ENCODE measurements at places on chromosomes 1 and 21. TPM values are rescaled to one million over a fixed set of nuclear protein-coding genes. Genes with fewer than 3 reads are reported as not detected.

- DNase-seq, result no peak
Measured at GRCh38 chr1:229148743-229149142, 122.2 kb upstream of the RAB4A start.

DNA sequence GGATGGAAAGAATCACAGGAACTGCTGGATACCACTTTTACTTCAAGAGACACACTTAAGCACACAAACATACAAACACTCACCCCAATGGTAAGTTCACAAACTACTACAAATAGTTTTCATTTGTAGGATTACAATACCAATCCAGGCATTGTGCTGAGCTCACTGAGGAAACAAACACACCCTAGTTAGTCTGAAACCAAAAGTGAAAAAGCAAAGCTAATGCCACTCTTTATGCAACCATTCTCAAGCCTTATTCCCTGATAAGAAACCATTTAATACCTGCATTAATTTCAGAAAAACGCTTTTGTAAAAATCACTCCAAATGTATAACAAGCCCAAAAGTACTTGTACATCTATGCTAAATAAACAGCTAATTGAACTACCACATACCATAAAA is 38.3 kb downstream of the RNF115 start:
- peak; percentile 18 for DNase-seq

GRCh38 chr1:245901565-245901964 is 605.5 kb downstream of the SMYD3 start:
- DNase-seq, result no peak

DNA sequence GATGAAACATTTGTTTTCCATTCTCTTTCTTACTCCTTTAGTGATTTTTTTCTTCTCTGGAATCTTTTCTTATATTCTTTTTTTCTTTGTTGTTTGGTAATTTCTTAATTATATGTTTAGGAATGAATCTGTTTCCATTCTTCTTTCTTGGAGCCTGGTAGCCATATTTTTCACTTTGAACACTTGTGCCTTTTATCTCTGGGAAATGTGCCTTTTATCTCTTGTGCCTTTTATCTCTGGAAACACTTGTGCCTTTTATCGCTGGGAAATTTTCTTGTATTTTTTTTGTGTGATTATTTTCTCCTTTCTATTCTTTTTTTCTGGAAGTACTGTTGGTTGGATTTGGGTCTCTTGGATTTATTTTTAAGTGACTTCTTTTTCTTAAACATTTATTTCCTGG is 118.2 kb downstream of the LEPR start:
- DNase-seq, result no peak

Gene CGN
- total RNA-seq, result 20.1 TPM

GRCh38 chr1:164953098-164953497 is 394.1 kb downstream of the PBX1 start:
- DNase-seq, result no peak

Gene IGSF21
- total RNA-seq, result not detected

GRCh38 chr1:162536511-162536910 is 25.0 kb upstream of the UAP1 start:
- peak; percentile 57 for DNase-seq

- DNase-seq, result peak; percentile 30
Measured at GRCh38 chr1:97489834-97490233, 431.0 kb downstream of the DPYD start.

- DNase-seq, result no peak
Measured at GRCh38 chr1:116919802-116920201, 10.1 kb downstream of the PTGFRN start.

Gene CATSPER4
- not detected for total RNA-seq

Gene IFNLR1
- total RNA-seq, result 8.9 TPM

Gene IGSF3
- 15.5 TPM for total RNA-seq

DNA sequence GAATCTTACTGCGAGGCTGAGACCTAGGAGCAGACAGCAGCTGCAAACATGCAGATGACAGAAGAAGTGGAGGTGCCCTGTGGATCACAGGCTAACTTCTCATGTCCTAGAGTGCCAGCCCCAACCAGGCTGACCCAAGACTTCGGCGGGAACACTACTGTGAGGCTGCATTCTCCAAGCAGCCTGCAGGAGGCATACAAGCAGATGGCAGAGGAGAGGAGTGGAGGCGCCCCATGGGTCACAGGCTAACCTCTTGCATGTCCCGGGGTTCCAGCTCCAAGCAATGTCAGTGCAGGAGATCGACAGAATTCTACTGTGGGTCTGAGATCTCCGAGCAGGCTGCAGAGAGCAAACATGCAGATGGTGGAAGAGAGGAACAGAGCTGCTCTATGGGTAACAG is 98.1 kb upstream of the ZNF678 start:
- DNase-seq, result no peak

Gene NBPF15
- 43.9 TPM for total RNA-seq

DNA sequence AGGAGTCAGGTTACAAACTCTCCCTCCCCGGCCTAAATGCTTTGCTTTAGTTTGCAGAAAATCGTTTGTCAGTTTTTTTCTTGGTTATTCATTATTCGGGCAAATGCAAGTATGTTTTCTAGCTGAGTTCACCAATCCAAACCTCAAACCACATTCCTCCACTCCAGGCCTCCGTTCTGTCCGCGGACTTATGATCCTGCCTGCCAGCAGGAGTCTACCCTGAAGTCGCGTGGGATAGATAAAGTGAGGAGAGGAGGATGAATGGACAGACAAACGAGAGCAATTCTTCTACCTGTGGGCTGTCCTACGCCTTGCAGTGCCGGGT is 1.3 kb downstream of the ADAMTS1 start:
- DNase-seq, result peak; percentile 55

DNA sequence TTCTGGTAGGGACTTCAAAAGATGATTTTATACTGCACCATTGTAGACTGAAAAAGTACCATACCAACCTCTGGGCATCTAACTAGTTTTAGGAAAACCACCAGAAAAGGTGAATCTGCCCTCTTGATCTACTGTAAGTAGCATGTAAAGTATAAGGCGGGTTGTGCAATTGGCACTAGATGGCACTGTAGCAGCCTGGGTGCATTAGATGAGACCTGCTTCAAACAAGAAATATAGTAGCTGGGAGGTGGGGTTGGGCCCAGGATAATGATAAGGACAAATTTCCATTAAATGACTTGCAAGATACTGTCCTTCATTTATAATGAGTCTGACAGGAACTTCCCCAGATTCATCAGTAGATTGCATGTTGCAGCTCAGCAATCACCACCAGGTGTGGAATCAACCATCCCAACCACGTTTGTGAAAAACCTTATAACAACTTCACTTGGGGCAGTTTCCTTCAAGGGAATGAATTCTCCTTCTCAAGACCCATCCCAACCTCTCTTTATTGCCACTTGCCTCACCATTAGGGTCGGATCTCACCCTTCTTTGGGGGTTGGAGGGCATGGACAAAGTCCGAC is 37.3 kb upstream of the IL10 start:
- peak; percentile 82 for DNase-seq

- DNase-seq, result no peak
Measured at GRCh38 chr1:11434501-11434900, 44.5 kb upstream of the DISP3 start.

DNA sequence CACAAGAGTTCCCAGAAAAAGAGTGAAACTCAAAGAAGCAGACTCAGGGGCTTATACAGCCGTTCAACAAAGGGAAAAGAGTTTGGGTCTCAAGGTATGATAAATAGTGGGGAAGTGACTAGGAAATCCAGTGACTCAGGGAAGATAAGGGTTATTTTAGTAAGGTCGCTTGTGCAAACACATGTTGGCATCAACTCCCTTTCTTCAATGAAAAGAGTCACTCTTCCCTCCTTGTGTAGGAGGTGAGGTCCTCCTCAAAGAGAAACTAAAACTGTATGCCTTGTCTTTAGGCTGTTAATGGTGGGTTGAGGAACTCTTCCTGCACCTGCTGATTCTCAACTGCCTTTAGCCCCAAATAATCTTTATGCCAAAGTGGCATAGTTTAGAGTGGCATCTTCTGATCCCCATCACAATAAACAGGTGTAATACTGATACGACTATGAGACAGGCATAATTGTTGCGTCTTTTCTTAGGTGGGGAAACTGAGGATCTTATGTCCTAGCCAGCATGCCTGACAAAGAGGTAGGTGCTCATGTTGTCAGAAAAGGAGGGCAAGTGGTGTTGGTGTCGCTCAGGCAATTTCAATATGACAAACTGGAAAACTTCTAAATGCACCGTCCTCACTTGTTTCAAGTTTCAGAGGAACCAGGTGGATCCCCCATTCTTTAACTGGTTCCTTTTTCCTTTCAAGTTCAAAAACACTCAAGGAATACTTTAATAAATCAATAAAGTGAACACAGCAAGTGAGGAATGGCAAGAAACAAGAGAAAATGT is 294.1 kb upstream of the RUNX1 start:
- peak; percentile 71 for DNase-seq

Gene EEIG2
- 6.2 TPM for total RNA-seq

GRCh38 chr1:178571807-178572206 is 58.9 kb downstream of the TEX35 start:
- DNase-seq, result no peak

DNA sequence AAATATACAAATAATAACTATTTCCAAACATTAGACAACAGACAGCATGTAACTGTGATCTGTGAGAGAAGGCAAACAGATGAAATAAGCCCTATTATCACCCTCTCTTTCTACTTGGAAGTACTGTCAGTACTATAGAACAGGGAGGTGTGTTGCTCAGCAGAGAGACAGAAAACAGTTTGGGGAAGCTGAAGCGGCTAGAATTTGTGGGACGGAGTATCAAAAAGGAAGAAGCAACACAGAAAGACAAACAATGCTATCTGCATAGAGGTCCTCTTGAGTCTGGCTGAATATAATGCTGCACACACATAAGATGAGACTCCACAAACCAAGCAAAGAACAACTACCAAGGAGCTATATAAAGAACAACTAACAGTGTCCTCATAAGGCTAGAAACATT is 59.4 kb downstream of the ZZZ3 start:
- no peak for DNase-seq

Gene SIK1
- 107 TPM for total RNA-seq

- no peak for DNase-seq
Measured at GRCh38 chr21:46234436-46234950, 5.9 kb upstream of the LSS start.

Gene MAN1A2
- total RNA-seq, result 18.0 TPM

Gene C1orf87
- not detected for total RNA-seq

- DNase-seq, result peak; percentile 100
Measured at GRCh38 chr1:201126832-201127754, at the start of gene ASCL5. ASCL5 (minus strand) TSS chr1:201127184; CDS start chr1:201115372, 11,812 bp downstream.

Gene INAVA
- 128 TPM for total RNA-seq

- DNase-seq, result no peak
Measured at GRCh38 chr1:211932231-211932932, 101.8 kb upstream of the LPGAT1 start.

- DNase-seq, result no peak
Measured at GRCh38 chr1:70458131-70458530, 47.1 kb downstream of the CTH start.

GRCh38 chr1:181044449-181044966 is 10.7 kb downstream of the MR1 start:
- peak; percentile 2 for DNase-seq

DNA sequence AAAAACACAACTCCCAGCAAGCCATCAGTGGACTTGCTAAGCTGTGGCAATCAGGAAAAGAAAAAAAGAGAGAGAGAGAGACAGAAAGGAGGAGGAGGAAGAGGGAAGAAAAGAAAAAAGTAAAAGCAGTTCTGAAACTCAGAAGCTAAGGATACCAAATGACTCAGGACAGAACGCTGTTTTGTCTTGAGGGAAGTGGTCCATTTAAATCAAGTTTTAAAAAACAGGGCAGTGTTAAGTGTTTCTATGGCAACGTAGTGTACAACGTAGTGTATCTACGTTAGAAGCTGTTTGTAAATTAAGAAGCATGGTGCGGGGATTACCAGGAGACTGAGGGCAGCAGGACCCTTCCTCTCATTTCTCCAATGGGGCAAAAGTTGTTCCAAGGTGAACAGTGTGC is 5.8 kb downstream of the ADORA3 start:
- no peak for DNase-seq

- DNase-seq, result peak; percentile 100
Measured at GRCh38 chr1:151945725-151946722, 36.7 kb upstream of the THEM4 start.

DNA sequence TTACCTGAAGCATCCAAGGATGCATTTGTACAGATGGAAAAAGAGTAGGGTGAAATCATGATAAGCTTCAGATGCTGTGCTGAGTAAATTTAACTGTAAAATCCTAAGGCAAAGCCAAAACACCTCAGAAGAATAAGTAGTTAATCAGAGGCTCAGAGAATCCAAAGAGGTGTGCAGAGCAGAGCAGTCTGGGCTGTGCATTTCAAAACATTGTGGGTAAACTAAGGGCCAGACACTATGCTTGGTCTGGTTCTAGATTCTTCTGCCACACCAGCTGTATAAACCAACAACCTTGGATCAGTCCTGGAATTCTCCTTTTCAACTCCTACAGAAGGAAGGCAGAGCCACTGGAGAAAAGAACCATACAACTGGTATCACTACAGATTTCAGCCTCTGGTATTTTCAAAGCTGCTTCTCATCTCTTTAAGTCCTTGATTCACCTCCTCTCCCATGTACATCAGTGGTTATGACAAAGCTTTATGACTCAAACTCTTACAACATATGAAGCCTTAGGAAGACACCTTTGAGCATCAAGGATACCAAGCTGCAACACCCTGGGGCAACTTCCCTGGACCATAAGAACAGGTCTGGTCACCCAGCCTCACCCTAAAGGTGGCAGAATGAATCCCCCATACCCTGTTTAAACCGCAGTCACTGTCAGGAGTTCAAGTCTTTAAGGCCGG is 11.6 kb upstream of the HIPK1 start:
- DNase-seq, result peak; percentile 74

Gene NKAIN1
- 0.18 TPM for total RNA-seq

DNA sequence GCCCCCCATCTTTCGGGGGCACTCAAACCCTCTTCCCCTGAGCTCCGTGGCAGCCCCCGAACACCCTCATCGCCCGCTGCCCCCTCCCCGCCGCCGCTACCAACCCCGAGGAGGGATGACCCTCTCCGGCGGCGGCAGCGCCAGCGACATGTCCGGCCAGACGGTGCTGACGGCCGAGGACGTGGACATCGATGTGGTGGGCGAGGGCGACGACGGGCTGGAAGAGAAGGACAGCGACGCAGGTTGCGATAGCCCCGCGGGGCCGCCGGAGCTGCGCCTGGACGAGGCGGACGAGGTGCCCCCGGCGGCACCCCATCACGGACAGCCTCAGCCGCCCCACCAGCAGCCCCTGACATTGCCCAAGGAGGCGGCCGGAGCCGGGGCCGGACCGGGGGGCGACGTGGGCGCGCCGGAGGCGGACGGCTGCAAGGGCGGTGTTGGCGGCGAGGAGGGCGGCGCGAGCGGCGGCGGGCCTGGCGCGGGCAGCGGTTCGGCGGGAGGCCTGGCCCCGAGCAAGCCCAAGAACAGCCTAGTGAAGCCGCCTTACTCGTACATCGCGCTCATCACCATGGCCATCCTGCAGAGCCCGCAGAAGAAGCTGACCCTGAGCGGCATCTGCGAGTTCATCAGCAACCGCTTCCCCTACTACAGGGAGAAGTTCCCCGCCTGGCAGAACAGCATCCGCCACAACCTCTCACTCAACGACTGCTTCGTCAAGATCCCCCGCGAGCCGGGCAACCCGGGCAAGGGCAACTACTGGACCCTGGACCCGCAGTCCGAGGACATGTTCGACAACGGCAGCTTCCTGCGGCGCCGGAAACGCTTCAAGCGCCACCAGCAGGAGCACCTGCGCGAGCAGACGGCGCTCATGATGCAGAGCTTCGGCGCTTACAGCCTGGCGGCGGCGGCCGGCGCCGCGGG is 837 bp downstream of the FOXD3 start:
- no peak for DNase-seq

GRCh38 chr1:94738371-94738770 is 81.8 kb upstream of the SLC44A3 start:
- no peak for DNase-seq

- no peak for DNase-seq
Measured at GRCh38 chr1:106836708-106837107, 219.8 kb upstream of the PRMT6 start.

Gene PCSK9
- 6.0 TPM for total RNA-seq

- no peak for DNase-seq
Measured at GRCh38 chr1:236066828-236067386, 2.0 kb upstream of the NID1 start.

All from PC-3 (cell line).